ENCODE measurements at places on chromosomes 13 and 19.

DNA sequence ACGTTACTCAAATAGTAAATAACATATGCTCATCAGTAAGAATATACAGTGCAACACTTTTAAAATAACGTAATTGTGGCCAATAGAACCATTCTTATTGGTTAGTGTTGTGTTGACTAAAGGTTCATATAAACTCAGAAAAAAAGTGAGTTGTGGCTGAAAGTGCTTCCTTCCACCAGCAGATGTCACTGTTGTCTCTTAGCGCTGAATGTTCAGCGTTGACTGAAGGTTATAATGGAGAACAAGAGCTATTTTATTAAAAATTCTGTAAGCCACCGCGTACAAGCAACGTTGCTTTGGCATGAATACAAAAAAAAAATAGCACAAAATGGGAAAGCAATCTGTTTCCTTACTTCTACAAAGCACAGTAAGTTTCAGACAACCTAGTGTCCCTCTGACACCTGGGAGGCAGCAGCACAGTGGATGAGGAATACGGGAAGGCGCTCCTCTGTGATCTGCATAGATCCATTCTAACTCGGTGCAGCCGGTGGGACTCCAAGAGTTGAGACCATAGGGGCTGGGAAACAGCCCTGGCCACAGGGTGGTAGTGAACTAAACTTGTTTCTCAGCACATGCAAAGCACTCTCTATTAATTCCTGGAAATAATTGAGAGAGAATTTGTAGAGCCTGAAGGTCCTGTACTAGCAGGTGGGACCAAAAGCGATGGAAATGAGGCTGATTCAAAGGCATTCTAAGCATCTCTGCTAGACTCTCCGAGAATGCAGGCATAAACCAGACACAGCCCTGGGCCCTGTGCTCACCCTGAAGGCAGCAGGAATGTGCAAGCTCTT lies 23.9 kb upstream of the OXGR1 start:
- no peak for DNase-seq

GRCh38 chr19:38839816-38840582 lies 8.4 kb upstream of the ECH1 start:
- no peak for DNase-seq

DNA sequence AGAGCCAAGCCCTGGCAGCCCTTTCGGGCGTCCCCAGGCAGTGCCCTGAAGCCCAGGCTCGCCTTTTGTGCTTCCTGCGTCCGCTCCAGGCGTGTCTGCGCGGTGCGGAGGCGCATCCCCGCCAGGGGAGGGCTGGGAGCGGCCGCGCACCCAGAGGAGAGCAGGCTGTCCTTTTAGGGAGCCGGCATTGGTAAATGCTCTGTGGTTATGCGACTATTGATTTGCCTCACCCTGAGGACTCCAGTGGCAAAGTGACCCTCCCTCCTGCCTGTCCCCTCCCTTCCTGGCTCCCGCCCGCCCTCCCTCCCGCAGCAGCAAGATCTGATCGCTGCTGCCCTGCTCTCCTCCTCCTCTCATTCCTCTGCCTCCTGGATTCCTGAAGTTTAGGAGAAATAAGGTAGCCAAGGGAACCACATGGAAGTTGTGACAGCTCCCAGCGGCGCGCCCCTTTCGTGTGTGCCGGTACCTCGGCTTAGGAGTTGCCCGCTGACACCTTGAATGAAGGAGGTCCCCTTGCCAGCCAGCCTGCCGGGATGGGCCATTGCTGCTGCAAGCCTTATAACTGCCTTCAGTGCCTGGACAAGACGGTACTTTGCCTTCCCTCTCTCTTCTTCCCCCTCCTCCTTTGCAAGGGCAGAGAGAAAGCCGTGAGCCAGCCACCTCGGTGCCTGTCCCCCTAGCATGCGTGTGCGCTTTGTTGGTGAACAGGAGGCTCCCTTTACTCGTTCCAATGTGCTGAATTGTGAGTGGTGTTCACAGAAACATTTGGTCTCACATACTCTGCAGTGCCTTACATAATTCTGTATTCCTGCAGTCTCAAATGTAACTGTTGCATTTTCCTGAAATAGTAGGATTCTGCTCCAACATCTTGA lies 166.9 kb downstream of the SLC7A1 start:
- no peak for DNase-seq

- no peak for DNase-seq
Observed at GRCh38 chr13:29136341-29136740, 316.2 kb downstream of the MTUS2 start.
